ENCODE measurements at places on chromosomes 11 and 22.

GRCh38 chr11:115008799-115009198 lies 330.5 kb downstream of the NXPE2 start:
- DNase-seq, result no peak

DNA sequence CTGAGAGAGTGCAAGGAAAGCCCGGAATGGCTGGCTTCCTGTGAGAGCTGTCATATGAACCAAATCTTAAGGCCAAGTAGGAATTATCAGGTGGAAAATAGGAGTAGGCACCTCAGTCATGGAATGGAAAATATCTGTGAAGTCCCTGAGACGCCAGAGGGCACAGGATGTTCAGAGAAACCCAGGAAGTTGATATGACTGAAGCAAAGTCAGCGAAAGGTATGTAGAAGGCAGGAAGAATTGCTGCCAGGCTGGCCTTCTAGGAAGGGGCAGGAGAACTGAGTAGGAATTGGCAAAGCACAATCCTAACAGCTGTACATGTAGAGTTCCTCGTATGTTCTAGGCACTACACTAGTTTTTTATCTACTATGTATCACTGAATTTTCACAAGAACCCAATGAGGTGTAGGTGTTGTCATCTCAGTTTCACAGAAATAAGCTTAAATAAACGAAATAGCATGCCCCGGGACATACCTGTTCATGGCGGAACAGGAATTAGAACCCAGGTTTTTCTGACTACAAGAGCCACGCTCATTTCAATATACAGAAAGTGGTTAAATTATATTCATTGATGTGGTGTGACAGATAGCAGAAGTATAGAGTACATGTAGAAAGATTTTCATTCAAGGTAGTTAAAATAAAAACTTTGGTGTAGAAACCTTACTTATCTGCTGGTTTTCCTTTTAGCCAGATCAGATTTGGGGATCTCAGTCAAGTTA lies 17.0 kb downstream of the HMGXB4 start:
- no peak for DNase-seq

- DNase-seq, result no peak
These were observed 81.2 kb upstream of the ARHGAP32 start for GRCh38 chr11:129273322-129273721.

DNA sequence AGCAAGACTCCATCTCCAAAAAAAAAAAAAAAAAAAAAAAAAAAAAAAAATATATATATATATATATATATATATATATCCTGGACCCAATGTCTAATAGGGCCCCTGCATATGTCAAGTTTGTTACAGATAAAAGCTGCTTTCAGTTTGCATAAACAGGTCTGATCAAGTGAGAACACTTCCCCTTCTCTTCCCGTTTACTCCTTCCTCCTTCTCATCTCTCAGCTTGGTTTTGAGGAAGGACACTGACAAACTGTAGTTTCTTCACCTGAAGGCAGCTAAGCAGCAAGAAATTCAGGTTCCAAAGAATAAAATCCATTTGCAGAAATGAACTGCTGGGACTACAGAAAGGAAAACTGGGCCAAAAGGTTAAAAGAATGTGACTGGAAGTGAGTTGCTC lies 11.7 kb downstream of the THOC5 start:
- DNase-seq, result no peak

- peak; percentile 46 for DNase-seq
These were observed 8.6 kb downstream of the SNAP29 start for GRCh38 chr22:20867179-20868024.

GRCh38 chr11:116114198-116114651 lies 610.0 kb upstream of the CADM1 start:
- DNase-seq, result no peak

DNA sequence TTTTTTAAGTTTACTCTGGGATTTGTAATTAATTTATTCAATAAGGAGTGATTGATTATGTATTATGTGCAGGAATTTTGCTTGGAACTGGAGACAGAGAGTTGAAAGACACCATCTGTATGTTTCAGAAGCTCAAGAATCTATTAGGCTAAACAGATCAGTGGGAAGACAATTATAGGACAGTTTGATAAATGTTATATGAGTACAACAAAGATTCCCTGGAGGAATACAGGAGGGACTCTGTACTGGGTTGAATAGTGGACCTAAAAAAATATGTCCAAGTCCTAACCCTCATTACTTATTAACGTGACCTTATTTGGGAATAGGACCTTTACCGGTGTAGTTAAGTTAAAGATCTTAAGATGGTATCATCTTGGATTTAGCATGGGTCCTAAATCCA lies 681.2 kb downstream of the NELL1 start:
- no peak for DNase-seq

- peak; percentile 91 for DNase-seq
These were observed at the start of gene SMARCB1 for GRCh38 chr22:23786752-23787599. Gene SMARCB1, plus strand, starts transcription at chr22:23786966. Its CDS starts 204 bp downstream, at chr22:23787170.

GRCh38 chr11:57406337-57406904 lies 16.0 kb upstream of the PRG2 start:
- DNase-seq, result peak; percentile 39

DNA sequence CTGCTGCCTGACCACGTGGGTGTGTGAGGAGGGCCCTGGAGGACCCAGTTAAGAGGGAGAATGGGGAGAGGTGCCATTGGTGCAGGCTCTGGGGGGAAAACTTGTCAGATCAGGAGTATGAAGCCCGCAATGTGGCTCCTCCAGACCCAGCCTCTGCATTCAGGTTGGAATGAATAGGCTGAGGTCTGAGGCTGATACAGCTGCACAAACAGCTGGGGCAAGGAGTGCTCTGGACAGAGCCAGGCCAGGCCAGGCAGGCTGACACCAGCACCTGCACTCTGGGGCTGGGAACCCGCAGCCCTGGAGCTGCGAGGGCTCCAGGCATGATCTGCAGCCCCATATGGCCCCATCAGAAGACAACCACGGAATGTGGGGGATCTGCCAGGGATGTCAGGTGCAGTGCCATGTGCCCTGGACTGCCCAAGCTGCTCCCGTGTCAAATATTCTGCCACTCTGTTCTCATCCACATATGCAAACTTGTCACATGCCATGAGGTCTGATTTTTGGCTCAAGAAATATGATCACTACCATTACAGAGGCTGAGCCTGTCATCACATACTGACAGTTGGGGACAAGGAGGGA lies 27.2 kb upstream of the KCNJ11 start:
- DNase-seq, result no peak

DNA sequence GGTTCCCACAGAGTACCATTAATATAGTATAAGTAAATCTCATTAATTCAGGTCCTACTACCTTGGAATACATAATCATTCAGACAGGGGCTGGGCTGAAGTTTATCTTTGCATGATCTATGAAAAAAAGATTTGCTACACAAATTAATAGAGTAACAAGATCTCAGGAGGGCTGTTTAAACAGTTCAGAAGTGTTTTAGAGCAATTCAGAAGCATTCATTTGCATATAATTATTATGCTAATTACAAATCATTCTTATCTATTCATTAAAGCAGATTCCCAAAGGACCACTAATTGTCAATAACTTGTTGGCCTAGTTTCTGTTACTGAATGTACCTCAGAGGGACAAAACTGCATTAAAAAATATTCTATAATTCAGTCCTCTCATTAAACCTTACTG lies 40.5 kb downstream of the PITPNB start:
- no peak for DNase-seq

DNA sequence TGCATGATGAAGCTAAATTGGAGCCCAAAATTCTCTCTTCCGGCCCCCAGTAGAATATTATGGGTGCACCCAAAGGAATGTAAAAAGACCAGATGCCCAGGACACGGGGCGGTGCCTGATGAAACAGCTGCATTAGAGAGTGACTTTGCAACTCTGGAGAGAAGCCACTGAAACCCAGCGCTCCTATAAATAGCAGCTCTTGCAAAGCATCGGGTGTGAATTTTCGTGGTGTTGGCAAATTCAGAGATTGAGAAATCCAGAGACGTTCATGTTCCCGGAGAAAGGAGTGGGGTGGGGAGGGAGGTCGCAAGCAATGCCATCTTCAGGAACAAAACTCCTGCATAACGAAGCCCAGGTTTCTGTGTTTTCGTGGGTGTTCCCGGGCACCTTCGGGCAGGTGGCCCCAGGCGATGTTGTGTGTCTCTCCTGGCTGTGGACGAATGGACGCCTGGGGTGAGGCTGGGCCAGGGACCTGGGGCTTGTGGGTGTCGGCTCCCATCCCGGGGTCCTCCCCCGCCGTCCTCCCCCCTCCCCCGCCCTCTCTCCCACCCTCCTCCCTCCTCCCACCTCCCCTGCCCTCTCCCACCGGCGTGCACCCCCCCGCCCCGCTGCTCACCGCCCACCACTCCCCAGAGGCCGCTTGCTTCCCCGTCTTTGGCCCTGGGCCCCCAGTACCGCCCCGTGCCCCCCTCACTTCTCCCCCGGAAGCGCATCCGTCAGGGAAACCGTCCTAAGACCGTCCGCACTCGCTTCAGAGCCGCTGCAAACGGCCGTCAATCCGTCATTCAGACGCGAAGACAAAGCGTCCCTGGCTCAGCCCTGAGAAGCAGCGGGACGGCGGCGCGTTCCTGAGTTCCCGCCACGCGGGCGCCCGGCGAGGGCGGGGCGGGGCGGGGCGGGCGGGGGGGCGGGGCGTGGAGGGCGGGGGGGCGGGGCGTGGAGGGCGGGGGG lies 26.7 kb upstream of the TOLLIP start:
- peak; percentile 71 for DNase-seq

DNA sequence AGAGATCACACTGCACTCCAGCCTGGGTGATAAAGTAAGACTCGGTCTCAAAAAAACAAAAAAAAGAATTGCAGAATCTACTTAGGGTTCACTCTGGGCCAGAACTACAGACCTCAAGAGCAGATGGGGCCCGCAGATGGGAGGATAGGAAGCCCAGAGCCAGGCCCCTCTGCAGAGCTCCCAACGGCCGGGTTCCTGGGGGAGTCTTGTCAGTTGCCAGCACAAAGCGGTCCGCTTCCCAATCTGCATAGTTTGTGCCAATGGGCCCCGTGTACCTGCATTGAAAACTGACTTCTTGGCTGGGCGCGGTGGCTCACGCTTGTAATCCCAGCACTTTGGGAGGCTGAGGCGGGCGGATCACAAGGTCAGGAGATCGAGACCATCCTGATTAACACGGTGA lies 1.7 kb upstream of the CHID1 start:
- no peak for DNase-seq

DNA sequence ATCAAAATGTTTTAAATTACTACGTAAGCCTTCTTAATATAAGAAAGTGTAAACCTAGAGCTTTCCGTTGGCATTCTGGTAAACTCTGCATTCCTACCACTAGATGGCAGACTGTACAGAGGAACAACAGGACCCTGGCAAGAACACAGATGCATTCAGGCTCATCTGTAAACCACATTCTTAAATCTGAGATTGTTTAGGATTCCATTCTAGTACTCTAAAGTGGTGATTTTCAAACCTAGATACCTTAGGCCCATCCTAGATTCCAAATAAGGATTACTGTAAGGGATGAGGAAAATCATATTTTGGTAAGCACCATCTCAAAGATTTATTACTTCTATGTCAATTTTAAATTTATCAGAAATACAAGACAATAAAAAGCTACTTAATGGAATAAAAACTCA lies 26.9 kb downstream of the PICALM start:
- peak; percentile 94 for DNase-seq

GRCh38 chr22:50104141-50104544 lies 14.3 kb downstream of the MOV10L1 start:
- no peak for DNase-seq

GRCh38 chr11:65615950-65616574 lies 486 bp downstream of the PCNX3 start:
- no peak for DNase-seq

DNA sequence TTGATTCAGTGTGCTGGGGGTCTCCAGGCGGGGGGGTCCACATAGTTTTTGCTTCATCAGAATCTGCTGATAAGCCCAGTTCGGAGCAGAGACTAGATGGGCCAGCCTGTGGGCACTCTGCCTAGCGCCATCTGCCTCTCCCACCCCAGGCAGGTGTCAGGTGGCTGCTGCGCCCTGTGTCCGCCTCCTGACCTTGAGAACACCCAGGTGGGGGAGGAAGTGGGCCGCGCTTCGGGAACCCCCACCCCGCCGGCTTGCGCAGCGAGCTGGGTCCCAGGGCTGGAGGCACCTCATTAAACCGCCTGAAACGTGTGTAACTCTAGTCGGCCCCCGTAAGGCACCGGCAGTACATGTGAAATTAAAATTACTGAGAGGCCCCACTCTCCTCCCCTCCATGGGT lies 113.6 kb downstream of the KCNQ1 start:
- DNase-seq, result no peak

DNA sequence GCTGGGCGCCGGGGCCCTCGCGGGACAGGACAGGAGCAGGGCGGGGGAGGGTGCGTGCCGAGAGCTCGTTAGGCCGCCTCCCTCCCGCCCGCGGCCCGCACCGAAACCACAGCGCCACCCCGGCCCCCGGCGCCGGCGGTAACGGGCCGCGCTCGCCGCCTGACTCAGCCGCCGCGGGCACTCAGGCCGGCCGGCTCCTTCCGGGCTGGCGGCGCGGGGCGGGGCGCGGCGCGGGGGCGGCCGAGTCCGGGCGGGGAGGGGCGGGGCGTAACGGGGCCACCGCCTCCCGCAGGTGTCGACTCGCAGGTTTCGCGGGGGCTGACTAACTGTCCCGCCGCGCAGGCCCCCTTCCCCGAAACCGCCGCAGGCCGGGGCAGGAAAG lies at the start of gene AP5B1:
Gene AP5B1 (minus strand): TSS at position 207 of the 382 bp plus-strand sequence. CDS start 385 bp downstream, outside the sequence.
- DNase-seq, result peak; percentile 41

- peak; percentile 29 for DNase-seq
These were observed 85.7 kb downstream of the WNT11 start for GRCh38 chr11:76120513-76121101.

DNA sequence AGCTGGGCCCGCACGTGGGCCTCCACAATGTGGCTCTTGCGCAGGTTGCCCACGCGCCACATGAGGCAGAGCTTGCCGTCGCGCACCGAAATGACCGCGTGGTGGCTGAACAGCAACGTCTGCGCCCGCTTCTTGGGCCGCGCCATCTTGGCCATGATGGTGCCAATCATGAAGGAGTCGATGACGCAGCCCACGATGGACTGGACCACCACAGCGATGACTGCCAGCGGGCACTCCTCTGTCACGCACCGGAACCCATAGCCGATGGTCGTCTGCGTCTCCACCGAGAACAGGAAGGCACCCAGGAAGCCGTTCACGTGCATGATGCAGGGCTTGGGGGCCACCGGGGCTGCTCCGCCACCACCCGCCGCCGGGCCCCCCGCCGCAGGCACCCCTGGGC lies 27.5 kb downstream of the KCNJ4 start:
- DNase-seq, result no peak

Data from IMR-90 (cell line).